ENCODE measurements at places on chromosomes 7 and 10.

GRCh38 chr10:44044549-44044948 lies 340.3 kb downstream of the CXCL12 start:
- no peak for DNase-seq

DNA sequence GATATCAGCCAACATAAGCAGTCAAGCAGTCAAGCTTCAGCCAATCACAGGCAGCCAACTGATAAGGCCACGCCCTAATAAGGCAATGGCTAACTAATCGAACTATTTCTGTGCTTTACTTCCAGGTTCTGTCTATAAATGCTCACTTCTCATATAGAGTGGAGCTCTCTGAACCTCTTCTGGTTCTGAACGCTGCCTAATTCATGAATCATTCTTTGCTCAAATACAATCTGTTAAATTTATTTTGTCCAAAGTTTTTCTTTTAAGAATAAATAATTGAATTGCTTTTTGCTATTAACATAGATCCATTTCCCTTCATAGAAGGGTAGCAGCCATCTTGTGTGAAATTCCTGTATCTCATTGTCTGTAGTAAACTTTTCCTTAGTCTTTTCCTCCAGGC lies 97.9 kb upstream of the TMEM72 start:
- DNase-seq = no peak

- DNase-seq = no peak
Measured at GRCh38 chr10:103897241-103897774, 20.7 kb downstream of the STN1 start.

DNA sequence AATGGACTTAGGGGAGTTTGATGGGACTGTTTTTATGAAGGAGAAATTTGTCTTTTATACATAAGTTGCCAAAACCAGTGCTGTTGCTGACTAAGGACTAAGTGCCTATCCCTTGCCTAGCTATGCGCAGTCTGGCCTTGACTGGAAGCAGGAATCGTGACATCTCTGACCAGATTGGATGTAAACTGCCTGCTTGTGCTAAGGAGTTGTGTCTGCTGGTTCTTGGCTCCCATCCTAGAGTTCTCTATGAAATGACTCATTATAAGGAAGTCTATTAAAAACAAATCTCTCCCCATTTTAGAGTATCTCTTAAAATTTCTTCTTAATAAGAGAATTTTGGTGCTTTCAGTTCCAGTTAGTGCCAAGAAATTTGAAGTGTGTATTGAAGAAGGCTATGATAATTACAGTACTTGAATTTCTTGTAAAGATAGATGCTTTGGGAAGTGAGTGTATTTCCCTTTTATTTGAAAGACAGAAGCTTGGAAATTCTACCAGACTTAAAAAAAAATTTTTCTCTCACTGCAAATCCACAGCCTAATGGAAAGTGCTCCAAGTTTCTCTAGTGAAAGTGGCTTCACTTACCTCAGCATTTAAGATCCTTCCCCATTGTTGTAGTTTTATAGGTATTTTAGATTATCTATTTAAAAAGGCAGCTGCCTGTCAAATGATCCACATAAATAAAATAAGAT lies 77.6 kb downstream of the BICC1 start:
- DNase-seq = no peak

GRCh38 chr7:3156508-3156907 lies 112.8 kb upstream of the CARD11 start:
- DNase-seq = no peak

- DNase-seq = peak; percentile 10
Measured at GRCh38 chr10:92965314-92965713, 95.3 kb upstream of the CYP26C1 start.

DNA sequence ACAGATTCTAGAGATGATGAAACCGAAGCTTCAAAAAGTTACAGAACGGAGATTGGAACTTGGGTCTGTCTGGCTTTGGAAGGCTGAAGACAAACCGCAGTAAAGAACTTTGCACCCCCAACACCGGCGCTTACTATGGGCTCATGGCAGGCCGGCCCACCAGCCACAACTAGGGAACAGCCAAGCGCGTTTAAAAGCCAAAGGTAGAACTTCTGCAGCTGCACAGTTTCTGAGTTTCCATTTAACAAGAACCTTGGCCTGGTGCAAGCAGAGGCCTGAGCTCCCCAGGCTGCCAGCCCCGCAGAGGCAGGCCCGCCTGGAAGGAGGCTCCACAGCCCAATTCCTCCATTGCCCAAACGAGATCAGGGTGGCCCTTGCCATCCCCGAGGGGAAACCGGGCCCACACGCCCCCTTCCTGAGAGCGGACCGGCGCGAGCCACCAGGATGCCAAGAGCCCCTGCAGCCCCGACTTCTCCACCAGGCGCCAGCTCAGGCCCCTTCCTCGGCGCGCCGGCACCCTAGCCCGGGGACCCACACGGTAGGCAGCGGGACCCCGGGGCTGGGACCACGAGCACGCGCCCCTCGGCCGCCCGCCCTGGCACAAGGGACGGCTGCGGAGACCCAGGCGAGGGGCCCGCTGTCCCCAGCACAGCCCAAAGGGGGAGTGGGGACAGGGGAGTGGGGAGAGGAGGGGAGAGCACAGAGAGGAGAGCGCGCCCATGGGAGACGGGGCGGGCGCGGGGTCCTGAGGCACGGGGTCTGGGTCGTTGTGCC lies 566 bp downstream of the MAD1L1 start:
- DNase-seq = peak; percentile 45

DNA sequence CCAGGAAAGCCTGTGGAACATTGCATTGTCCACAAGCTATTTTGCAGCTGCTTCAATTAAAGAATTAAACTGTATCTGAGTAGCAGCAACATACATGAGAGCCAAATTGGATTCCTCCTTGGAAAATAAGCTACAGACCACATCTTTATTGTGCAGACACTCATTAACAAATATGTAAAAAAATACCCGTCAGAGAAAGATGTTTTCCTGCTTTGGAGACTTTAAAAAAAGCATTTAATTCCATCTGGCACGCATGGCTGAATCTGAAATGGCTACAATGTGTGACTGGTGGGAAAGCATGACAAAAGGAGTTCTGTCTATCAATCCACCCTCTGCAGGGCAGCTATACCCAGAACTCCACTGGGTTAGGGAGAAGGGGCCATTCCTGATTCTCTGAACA lies 73.1 kb upstream of the HPS1 start:
- no peak for DNase-seq
